Glutamatergic neuron (in vitro differentiated cells): ENCODE measurements at places on chromosomes 7 and 10. TPM values are rescaled to one million over a fixed set of nuclear protein-coding genes. Genes with fewer than 3 reads are reported as not detected.

GRCh38 chr10:86172301-86172700, 194.3 kb downstream of the GRID1 start:
- DNase-seq, result no peak

GRCh38 chr7:21782996-21783395, 162.7 kb downstream of the CDCA7L start:
- no peak for DNase-seq

DNA sequence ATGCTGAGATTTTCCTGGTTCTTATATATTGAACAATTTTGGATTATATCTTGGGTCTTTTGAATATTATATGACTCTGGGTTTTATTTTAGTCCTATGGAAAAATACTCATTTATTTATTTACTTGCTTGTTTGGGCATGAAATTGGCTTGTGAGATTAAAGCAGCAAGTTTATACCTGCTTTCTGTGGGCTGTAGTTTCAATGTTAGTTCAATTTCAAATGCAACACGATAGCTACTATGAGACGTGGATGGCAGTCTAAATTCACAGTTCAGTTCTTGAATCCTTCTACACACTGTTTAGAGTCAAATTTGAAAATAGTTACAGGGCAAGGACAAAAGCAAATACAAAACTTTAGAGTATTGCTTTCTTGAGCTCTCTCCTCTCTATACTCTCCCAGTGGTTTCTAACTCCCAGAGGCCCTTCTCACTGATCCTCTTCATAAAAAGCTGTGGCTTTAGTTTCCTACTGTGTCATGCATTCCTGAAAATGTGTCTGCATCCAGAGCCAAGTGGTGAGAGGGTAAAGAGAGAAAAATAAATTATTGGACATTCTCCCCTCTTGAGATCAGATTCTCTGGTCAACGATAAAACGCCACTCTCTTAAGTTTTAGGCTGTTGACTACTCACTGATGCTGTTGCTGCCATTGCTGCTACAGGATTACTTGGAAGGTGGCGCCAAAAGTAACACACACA, 34.4 kb downstream of the POLR1F start:
- no peak for DNase-seq

DNA sequence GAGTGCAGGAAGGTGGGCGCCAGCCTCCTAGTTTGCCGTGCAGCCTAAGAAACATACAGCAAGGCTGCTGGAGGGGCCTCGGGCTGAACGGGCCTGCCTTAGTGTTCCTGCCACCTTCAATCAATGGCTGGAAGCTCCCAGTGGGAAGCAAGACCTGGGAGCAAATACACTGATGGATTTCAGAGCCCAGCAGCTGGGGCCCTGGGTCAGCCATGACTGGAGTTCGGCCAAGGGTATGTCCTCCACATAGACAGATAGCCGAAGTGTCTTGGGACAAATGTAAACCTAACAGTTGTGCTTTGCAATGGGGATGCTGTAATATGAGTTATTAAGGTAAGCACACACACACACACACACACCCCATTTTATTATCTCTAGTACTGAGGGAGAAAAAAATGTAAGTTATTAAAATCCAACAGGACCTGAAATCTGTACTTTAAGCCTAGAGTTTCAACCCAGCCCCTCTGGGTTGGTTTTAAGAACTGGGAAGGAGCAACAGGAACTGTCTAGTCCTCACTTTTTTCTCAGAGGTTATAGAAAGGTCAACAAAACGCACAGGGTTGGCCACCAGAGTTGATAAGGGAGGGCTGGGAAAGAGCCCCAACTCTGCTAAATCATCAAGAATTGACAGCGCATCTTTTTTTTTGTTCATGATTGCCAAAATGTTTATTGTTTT, 50.0 kb upstream of the CELF2 start:
- peak; percentile 32 for DNase-seq

GRCh38 chr7:130650611-130651120, 17.9 kb downstream of the COPG2 start:
- DNase-seq, result no peak

GRCh38 chr10:74029943-74030342, 32.0 kb downstream of the VCL start:
- no peak for DNase-seq

- DNase-seq, result no peak
Measured at GRCh38 chr10:77834943-77835668, 91.4 kb downstream of the DLG5 start.

- no peak for DNase-seq
Measured at GRCh38 chr10:70359017-70359550, 23.3 kb downstream of the LRRC20 start.

DNA sequence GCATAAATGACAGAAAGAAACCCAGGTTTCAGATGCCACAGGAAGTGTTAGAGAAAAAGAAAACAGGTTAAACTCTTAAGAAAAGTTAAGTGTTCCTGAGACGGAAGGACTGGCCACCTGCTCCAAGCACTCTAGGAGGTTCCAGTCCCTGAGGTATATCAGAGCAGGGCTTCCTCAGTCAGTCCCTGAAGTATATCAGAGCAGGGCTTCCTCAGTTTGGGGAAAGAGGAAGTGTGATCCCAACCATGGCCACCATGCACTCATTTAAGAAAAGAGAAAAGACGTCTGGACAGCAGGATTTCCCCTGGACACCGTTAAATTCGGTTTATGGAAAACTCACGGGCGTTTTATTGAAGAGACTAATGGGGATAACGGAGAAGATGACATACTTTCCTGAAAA, 133.4 kb upstream of the PFKP start:
- DNase-seq, result no peak

DNA sequence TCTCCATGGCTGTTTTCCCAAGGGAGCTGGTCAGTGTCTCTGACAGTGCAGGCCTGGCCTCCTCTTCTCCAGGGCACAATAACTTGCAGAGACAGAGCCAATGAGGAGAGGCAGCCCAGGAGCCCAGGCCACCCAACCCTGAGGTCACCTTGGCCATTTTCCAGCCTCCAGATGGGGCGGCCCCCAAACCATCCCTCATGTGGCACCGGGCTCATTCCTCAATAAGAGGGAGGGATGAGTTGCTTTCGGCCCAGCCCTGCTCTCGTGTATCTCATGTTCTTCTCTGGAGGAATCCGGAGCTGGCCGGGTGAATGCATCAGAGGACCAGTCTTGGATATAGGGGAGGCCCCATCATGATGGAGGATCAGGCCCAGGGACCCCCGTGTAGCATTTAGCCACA, 98.9 kb downstream of the C10orf105 start:
- no peak for DNase-seq

VSTM2A gene
- total RNA-seq, result 24.1 TPM

AZGP1 gene
- total RNA-seq, result 0.44 TPM

FXYD4 gene
- total RNA-seq, result not detected

- DNase-seq, result no peak
Measured at GRCh38 chr10:58241346-58241745, 26.3 kb downstream of the IPMK start.

ERCC6 gene
- 27.5 TPM for total RNA-seq

DNA sequence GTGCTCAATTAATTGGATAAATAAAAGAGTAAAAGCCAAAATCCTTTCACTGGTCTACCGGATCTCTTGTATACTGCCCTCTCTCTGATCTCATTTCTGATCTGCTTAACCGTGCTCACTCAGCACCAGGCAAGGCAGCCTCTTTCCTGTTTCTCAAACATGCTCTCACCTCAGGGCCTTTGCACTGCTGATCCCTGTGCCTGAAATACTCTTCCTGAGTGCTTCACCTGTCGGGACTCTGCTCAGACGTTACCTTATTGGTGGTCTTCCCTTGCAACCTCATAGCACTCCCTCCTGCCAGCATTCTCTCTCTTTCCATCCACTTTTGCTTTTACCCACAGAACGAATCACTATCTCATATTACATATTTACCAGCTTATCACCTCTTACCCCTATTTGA, 55.6 kb downstream of the NPY start:
- DNase-seq, result no peak

DNA sequence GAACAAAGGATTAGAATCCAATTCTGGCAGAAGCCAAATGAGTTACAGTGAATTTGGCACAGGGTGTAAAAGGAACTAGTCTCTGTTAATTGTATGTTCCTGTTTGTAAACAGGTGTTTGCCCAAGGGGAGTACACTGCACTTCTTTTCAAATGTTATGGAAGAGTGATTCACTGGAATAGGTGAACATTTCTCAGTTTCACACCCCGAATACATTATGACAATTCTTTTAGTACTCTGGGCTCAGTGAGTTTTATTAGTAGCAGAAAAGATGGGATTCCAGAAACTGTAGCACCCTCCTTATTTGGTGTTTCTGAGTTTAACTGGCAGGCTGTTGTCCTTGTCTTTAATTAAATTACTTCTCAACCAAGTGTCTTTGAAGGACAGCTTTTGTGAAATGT, 329.2 kb downstream of the BBS9 start:
- no peak for DNase-seq

DNA sequence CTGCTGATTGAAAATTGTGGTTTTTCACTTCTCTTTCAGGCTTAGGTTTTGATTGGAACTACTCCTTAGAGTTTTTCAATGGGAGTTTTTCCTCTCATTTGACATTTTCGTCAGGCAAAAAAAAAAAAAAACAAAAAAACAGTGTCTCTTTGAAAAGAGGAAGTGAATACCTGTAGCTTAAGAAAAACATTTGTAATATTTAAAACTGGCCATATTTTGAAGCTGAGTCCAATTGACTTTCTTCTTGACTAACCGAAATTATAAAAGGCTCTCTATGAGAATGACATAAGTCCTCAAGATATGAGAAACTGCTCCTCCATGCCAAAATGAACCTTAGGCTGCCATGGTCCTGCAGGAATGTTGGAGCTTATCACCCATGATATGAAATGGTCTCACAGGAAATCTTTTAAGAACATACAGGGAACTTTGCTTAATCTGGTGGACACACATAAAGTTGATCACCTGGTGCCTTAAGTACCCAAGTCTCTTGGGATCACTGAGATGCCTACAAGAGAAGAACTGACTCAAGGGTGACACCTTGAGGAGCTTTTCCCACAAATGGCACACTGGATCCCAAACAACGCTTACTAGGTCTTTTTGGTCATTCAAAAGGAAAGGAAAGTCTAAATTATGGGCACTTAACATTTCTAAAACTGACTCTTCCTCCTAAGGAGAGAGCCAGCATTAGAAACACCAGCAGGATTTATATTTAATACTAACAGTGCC, 263.4 kb downstream of the CDC14C start:
- no peak for DNase-seq

DNA sequence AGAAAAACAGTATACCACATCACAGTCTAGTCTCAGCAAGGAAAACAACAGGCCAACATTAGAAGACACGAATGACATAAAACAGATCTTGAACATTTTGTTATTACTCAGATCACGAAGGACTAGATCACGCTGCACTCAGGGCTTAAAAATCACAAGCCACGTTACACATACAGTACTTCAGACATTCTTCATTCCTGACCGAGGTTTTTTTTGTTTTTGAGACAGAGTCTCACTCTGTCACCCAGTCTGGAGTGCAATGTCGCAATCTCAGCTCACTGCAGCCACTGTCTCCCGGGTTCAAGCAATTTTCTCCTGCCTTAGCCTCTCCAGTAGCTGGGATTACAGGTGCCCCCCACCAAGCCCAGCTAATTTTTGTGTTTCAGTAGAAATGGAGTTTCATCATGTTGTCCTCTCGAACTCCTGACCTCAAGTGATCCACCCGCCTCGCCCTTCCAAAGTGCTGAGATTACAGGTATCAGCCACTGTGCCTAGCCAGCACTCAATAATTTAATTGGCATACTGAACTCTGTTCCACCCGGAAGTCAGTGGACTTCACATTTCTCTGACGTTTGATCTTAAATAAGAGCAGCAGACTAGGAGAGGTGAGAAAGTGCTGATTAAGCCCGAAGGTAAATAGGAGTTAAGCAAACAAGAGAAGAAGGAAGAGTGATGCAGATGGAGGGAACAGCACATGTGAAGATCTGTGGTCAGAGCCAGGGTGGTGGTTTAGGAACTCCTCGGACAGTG, 3.5 kb downstream of the AIMP2 start:
- DNase-seq, result no peak

GRCh38 chr10:122234416-122234815, 36.7 kb upstream of the BTBD16 start:
- no peak for DNase-seq

- DNase-seq, result no peak
Measured at GRCh38 chr7:32255036-32255435, 184.8 kb upstream of the PDE1C start.

DNA sequence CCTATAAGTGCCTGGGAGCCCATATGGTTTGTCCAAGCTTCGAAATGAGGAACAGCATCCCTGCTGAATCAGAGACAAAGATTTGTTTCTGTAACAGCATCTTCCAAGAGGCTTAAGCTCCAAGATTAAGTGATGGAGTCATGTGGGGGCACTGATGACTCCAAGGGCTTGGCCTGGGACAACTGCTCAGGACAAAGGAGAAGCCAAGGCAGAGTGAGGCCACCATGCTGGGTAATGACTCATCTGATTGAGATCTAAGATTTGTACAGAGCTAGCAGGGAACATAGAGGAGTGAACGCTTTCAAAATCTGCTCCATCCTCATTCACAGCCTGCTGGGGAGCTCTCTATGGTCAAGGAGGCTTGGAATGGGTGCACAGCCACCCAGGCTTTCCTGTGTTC, 49.3 kb downstream of the C10orf120 start:
- DNase-seq, result no peak

HTR5A gene
- 0.20 TPM for total RNA-seq

GRCh38 chr10:120456143-120456625, 843 bp upstream of the PLPP4 start:
- DNase-seq, result no peak

- DNase-seq, result no peak
Measured at GRCh38 chr10:103534621-103535498, 41.4 kb downstream of the NEURL1 start.

STEAP2 gene
- total RNA-seq, result 0.59 TPM

GRCh38 chr10:118901380-118901779, 128.1 kb upstream of the NANOS1 start:
- DNase-seq, result no peak

- no peak for DNase-seq
Measured at GRCh38 chr10:99958302-99958701, 51.4 kb downstream of the DNMBP start.
